Activated CD8-positive, alpha-beta memory T cell treated with anti-CD3 and anti-CD28 coated beads for 4 hours (primary cell): ENCODE measurements at places on chromosomes 7 and 10.

- DNase-seq, result no peak
Measured at GRCh38 chr7:11491811-11492210, 340.2 kb downstream of the THSD7A start.

DNA sequence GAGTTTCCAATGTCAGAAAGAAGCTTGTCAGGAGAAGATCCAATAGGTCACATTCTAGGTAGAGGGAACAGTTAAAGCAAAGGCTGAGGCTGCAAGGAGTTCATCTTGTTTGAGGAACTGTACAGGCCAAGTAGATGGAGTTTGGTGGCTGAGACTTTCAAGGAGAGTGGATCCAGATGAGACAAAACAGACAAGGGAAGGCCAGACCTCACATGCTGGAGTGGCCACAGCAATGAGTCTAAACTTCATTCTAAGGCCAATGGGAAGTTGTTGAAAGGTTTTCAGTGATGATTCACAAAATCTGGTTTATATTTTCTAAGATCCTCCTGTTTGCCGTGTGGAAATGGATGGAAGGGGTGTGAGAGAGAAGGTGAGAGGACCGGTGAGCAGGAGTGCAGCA is 40.0 kb downstream of the EPDR1 start:
- no peak for DNase-seq

DNA sequence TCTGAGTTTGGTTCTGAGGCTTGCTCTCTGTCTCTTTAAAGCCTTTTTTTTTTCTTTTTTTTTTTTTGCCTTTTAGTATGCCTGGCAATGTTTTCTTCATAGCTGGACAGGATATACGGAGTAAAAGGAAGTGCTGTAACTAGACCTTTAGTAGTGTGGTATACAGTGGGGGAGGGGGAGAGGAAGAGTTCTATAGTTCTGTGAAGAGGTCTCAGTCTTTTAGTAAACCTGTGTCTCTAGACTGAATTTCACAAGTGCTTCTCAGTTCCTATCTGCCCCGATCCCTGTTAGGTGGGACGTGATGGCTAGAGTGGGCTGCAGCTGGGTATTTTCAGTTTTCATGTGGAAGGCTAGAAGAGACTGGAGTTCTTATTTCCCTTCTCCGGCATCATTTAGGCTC is 3.1 kb upstream of the ABCC2 start:
- no peak for DNase-seq

DNA sequence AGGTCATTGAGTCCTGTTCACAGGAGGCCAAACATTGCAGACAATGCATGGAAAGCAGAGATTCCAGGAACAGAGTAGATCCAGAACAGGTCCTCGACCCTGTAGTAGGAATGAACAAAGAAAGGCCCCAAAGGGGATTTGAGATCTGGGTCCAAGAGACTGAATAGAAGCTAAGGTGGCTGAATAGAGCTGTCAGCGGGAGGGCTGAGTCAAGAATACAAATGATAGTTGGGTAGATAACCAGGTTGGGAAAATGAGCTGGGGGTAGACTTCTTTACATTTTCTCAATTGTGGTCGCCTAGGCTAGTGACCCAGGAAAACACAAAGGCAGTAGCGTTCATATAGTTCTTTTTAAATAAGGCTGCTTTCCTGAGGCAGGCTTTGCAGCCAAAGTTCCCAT is 103.4 kb upstream of the ELMO1 start:
- DNase-seq, result no peak

GRCh38 chr7:155961241-155962190 is 149.3 kb upstream of the SHH start:
- DNase-seq, result no peak

GRCh38 chr7:75966190-75966961 is 28.0 kb downstream of the TMEM120A start:
- no peak for DNase-seq

DNA sequence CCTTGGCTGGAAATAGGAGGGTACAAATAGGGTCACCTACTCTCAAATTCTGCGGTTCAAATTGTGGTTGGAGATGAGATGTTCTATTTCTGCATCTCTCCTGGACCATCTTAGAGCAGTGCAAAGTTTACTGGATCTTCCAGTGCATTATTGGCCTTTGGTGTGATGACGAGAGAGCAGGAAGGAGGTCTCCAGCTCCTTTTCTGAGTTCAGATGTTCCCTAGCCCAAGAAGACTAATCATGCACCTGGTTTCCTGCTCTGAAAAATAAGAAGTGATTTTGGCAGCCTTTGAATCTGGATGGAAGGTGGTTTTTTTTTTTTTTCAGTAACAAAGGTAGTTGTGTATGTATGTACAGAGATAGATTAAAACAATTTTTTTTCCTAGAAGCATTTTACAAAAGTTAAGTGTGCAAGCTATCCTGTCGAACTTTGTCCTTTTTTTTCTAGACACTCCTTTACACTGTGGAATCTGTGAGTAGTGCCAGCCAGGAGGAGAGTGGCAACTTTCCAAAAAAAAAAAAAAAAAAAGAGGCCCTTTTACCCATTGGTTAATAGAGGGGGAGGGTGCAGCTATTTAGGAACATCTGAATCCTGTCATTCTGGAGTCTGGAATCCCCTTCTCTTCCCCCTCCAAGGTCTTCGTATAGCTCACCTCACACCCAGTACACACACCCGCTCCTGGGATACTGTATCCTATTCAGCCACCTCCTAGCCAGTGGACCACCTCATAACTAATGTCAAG is 26.3 kb downstream of the PAPSS2 start:
- no peak for DNase-seq

DNA sequence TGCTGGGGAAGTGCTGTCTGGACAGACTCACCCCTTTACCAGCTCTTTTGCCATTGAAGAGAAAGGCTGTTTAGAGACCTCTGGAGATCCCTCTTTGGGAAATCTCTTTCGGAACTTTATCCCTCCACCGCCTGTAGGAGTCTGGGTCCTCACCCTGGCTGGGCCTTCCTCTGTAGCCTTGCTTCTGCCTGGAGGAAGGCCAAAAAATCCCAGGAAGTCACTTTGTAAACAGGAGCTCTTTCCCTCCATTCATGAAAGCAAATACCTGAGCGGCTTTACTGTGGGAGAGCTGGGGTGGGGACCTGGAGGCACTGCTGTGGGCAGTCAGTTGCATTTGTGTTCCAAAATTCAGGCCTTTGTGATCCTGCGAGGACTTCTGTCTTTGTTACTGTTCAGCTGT is 126.2 kb downstream of the KLF6 start:
- no peak for DNase-seq

DNA sequence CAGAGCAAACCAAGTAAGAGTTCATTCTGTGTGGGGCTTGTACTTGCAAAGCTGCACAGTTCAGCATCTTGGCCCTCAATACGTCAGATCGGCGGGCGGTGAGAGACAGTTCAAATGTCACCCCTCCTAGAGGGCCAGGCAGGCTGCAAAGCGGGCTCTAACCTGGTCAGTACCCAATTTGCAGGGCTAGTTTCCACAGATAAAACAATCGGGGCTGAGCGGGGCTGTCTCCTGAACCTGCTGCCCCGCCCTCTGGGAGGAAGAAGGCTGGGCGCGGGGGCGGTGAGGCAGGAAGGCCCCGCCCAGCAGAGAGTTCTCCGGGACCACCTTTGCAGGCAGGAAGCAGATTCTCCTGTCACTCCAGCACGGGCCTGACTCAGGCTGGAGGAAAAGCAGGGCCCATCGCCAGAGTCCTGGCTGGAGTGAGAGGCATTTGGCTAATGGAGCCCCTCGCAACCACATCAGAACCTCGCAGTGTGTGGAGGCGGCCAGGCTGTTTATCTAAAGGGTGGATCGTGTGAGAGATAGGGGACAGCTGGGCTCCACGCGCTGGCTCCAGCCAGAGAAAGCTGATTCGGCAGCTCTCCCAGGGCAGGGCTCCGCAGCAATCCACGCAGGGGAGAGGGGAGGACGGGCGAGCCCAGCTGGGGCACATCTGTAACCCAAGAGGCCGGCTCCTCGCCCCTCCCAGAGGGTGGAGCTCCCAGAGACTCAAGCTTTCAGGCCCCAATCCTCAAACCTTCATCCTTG is 83.1 kb downstream of the SH3PXD2A start:
- peak; percentile 22 for DNase-seq

DNA sequence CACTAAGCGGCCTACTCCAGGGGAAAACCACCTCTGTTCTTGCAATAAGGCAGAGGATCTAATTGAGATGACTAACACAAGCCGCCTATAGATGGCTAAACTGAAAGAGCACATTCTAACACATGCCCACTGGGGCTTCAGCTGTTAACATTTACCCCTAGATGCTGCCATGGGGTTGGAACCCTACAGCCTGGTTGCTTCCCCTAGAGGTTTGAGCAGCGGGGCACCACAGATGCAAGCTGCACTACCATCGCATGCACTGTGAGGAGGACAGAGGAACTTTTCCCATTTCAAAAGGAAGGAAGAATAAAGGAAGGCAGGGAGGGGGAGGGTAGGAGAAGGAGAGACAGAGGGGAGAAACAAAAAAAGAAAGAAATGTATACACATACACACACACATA is 465.8 kb upstream of the PCDH15 start:
- DNase-seq, result no peak

DNA sequence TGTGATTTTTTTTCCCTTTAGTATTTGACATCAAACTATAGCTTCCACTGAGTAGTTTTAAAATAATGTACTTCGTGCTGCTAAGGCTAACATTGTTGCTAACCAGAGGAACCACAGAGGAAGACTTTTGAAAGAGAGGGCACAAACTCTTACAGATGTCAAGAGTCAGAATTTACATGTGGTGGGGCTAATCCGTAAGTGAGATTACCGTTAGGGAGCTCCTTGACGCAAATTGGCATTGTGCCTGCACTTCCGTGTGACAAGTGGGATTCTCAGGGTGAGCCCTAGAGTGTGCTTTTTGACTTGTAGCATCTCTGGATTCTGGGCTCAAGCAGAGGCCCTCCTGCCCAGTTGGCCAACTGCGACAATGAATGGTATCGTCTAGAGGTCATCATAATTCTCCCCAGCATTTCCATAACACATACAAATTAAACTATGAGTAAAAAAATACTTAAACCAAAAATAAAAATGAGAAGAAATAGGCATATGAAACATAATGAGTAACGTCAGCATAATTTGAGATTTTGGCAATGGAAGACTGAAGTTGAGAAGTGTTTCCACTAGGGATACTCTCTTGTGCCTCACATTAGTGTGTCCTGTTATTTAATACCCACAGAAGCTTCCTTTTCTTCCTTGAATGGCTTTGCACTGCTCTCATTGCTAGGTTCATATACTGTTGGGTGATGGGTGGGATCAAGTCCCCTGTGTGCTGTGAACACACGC is 164.0 kb downstream of the SDK1 start:
- DNase-seq, result no peak

GRCh38 chr10:76736392-76736791 is 901.2 kb downstream of the KCNMA1 start:
- no peak for DNase-seq

DNA sequence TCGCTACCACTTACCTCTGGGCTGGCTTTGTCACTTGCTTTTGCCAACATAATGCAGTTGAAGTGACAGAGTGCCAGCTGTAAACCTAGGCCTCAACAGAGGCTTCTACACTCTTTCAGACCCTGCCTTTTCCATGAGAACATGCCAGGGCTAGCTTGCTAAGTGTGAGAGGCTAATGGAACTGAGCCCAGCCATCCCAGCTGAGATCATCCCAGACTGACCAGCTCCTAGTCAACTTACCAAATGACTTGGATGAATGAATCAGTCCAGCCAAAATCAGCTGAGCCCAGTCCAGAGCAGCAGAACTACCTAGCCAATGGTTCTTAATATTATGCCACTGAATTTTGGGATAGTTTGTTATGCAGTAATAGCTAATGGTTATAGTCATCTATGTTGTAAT is 34.7 kb upstream of the MKLN1 start:
- no peak for DNase-seq

DNA sequence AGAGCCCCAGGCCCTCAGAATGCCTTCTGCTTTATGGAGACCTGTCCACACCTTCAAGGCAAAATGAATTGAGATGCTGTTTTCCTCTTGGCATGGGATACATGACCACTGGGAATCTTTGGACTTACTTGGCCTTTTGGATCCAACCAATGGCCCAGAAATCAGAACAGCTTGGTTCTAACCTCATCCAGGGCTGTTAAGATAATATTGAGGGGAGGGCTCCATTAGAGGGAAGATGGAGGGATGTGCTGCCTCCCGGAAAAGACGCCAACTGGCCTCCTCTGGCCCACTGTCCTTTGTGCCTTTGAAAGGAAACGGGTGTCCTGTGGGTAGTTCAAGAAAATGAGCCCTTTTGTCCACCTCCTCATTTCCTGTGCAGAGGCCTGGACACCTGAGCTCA is 530.9 kb downstream of the KCNMA1 start:
- DNase-seq, result no peak

GRCh38 chr10:83432261-83433045 is 706.9 kb upstream of the GHITM start:
- no peak for DNase-seq

DNA sequence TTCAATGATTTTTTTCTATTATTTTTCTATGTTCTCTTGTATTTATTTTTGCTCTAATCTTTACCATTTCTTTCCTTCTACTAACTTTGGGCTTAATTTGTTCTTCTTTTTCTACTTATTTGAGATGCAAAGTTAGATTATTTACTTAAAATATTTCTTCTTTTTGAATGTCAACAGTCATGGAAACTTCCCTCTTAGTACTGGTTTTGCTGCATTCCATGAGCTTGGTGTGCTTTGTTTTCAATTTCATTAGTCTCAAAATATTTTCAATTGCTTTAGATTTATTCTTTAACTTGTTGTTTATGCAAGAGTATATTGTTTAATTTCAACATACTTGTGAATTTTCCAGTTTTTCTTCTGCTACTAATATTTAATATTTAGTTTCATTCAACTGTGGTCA is 230.4 kb downstream of the LRRTM3 start:
- no peak for DNase-seq

DNA sequence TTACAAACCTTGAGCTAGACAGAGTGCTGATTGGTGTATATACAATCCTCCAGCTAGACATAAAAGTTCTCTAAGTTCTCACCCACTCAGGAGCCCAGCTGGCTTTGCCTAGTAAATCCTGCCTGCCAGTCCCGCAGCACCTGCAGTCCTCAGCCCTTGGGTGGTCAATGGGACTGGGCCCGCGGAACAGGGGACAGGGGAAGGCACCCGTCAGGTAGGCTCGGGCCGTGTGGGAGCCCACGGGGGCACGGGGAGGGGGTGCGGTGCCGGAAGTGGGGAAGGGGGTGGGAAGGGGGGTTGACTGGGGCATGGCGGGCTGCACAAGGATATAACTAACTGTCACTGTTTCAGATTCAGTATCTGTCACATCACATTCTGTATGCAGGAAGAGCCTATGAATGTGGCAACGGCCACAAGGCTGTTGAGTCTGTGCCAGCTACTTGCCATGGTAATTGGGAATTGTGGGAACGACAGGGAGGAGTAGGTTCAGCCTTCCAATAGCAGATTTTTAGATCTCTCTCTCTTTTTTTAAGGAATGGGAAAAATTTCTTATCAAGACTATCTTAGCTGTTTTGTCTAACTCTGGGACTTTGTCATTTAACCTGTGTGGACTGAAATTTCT is 205.1 kb upstream of the PLPP4 start:
- no peak for DNase-seq
